Activated CD4-positive, alpha-beta T cell treated with anti-CD3 and anti-CD28 coated beads for 1 hour (primary cell): ENCODE measurements at places on chromosomes 7 and 10.

GRCh38 chr7:80027611-80028173, 106.9 kb upstream of the GNAI1 start:
- no peak for DNase-seq

- DNase-seq, result no peak
These were observed 15.8 kb downstream of the TACR2 start for GRCh38 chr10:69400936-69401335.

GRCh38 chr7:36749282-36749960, 25.1 kb upstream of the AOAH start:
- no peak for DNase-seq

DNA sequence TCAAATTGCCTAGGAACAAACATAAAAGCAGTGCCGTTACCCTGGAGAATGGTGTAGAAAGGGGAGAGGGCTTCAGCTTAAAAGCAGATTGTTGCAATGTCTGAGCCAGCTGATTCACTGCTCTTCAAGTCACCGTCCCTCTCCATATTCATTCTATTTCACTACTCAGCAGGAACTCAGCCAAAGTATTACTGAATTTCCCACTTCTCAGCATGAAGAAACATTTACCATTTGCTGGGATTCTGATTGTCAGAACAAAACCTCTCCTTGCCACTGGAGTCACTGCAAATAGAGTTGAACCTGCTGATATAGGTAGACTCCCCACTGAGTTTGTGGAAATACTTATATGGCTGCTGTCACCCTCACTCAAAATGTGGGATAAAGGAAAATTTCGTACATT, 71.7 kb downstream of the PPP1R17 start:
- no peak for DNase-seq

DNA sequence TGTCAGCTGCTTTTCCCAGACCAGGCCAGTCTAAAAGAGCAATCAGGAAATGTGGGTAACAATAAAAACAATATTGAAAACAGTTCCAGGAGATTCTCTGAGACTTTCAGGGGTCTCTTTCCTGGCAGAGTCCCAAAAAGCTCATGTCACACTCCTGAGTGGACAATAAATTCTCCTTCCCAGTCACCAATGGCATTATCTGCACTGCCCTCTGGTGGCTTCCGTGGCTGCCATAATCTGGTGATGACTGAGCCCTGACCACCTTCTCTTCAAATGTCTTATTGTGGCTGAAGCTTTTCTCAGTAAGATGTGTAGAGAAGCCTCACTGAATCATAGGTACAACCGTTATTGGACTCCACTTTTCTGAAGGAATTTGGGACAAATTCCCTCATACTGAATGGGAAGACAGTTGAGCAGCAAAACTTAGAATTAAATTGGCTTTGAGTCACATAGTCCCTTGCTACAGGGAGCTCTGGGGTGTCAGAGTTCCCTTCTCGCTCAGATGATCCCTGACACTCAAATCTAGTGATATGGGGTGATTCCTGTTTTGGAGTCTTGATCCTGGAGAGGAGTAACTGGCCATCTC, 24.4 kb upstream of the ASAH2 start:
- DNase-seq, result no peak

DNA sequence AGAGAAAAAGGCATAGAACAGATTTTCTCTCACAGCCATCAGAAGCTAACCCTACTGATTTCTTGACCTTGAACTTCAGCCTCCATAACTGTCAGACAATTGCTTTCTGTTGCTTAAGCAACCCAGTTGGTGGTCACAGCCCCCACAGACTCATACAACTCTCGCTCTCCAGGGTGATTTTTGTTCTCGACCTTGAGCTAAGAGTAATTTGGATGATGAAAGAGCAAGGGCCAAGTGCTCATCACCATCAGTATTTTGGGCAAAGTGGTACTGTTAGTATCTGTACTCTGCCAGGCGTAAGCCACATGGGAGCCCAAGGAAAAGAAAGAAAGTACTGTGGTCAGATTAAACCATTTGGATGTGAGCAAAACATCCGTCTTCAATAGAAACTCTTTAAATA, 81.9 kb downstream of the AOAH start:
- no peak for DNase-seq

- no peak for DNase-seq
These were observed 133.3 kb downstream of the CELF2 start for GRCh38 chr10:11150879-11151415.

DNA sequence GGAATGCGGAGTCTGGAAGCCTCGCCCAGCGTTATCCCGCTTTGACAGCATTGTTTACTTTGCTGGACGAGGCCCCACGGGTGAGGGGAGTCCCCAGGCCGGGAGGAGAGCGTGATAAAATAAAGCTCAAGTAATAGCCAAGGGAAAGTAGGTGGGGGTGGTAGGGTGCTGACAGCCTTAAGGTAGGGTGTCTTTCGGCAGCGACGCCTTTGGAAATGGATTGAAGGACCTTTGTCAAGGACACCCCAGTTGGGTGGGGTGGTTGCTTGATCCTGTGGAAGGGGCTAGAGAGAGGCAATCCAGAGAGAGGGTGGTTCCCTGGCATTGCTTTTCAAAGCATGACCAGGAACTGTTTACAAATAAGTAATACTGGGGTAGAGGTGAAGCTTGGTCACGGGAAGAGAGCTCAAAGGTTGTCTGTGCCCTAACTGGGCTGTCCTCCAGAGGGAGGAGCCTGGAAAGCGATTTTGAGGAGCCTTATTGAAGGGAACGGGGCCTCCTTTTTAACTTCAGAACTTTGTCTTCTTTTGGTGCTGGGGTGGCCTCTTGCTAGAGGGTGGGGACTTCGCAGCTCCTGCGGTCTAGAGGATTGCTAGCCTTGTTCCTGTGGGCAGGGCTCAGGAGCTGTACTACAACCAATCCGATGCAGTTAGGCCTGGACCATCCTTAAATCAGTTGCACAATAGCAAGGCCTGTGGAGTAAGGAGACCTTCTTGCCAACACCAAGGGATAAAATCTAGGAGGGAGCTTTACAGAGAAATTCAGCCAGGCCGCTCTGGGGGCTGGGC, 1.3 kb downstream of the EIF4EBP2 start:
- no peak for DNase-seq

DNA sequence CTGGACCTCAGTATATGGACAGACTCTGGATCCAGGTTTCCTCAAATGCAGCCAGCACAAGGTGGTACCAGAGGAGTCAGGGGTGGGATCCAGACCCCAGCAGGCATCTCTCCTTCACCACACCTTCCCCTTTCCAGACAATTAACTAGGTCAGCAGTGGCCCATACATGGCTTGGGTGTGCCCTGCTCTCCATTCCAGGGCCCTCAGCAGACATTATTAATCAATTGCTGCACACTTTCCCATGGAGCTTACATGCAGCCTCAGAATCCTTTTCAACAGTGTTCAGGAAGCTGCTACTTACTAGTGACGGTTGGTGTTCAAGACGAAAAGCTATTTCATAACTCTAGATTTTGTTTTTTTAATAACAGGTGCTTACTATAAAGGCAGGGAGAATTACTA, 6.0 kb downstream of the COL13A1 start:
- DNase-seq, result no peak

GRCh38 chr7:114312649-114313048, 102.0 kb upstream of the FOXP2 start:
- DNase-seq, result no peak

DNA sequence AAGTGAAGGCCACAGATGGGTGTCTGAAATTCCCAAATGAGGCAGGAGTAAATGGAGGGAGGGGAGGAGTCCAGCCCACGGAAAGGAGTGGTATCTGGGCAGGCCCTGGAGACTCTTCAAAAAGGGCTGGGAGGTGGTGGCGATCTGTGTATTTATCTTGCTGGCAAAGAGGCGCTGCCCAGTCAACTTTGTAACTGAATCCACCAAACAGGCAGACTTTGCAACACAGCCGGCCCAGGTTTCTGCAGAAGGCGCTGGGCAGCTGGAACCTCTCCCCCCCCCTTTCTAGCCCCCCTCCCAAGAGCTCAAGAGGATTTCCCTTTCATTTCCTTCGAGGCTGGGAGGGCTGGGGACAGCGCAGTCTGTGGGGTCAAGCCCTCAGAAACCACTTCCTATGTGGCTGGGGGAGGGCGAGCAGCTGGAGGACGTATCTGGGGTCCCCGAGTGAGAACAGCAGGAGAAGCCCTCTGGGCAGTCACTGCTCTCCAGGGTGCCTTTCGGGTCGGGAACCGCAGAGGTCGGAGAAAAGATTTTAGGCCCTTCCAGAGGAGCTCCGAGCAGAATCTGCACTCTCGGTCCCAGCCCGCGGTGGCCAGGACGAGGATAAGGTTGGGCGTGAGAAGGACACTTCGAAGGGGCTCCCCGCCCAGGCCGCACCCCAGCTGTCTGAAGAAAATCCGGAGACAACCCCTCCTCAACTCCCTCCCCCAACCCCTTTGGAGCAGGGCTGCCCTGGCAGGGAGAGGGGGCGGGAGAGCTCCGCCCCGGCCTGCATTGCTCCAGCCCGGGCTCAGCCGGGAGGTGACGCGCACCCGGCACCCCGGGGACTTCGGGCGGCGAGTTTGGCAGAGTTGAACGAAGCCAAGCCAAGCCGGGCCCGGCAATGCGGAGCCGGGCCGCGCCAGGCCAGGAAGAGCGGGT, 965 bp downstream of the ZCCHC24 start:
- DNase-seq, result peak; percentile 24

GRCh38 chr10:97851341-97852001, 1.8 kb downstream of the GOLGA7B start:
- no peak for DNase-seq

DNA sequence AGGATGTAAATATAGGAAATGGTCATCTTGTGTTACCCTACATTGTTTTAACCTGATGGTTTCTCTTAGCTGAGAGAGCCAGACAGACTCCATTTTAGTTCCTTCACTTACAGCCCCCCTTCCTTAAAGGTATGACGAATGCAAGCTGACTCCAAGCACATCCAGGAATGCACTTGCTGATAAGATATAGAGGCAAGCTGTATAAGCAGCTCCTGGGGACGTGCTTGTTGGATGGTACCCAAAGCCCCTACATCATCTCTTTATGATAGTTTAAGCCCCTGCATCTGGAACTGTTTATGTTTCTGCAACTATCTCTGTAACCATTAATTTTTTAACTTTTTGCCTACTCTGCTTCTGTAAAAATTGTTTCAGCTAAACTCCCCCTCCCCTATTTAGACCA, 41.7 kb downstream of the ZNF25 start:
- no peak for DNase-seq

- DNase-seq, result no peak
These were observed 130.9 kb downstream of the AGMO start for GRCh38 chr7:15430911-15431310.

DNA sequence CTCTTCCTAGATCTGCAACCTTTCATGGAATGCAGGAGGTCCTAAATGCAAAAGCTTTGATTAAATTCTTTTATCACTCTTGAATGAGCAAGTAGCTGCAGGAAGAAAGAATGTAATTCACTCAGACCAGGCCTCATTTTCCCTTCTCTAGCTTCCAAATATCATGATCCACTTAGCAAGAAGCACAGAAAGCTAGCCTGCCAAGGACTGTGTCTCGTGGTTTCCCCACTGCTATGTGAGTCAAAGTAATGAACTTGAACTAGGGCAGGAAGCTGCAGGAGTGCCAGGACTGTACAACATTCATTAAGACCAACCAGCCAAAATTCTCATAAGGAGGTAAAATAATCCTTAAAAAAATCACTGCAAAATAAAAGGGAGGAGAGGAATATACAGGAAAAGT, 379.2 kb downstream of the CALN1 start:
- no peak for DNase-seq
